NB4 (cell line): ENCODE measurements at places on chromosomes 2 and 18.
A peak's percentile ranks its signal among the peaks of the same experiment; 100 is the strongest.

GRCh38 chr2:11904029-11904428 lies 157.6 kb downstream of the LPIN1 start:
- DNase-seq, result peak; percentile 75

DNA sequence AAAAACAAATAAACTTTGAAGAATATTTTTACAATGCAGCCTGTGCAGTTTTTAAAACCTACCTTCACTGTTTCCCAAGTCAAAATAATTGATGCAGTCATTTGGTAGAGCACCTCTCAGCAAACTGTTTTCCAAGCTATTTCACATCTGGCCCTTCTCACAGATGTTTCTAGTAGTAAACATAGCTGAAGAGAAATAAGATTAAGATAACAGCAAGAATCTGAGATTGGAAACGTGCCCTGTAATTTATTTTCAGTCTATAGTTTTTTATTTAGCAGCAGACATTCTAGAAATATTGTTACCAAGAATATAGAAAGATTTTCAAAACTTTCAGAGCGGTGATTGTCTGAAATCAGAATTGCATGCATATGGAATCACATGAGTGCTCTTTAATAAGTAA lies 440.2 kb downstream of the TRIB2 start:
- DNase-seq, result no peak

- no peak for DNase-seq
Observed at GRCh38 chr18:11470941-11471340, 138.5 kb upstream of the SLC35G4 start.

- DNase-seq, result no peak
Observed at GRCh38 chr2:96579422-96579821, 42.9 kb downstream of the ARID5A start.

- DNase-seq, result no peak
Observed at GRCh38 chr2:150389447-150389846, 98.0 kb downstream of the RND3 start.

- no peak for DNase-seq
Observed at GRCh38 chr2:175402571-175402970, 221.1 kb upstream of the ATP5MC3 start.

- no peak for DNase-seq
Observed at GRCh38 chr18:49020129-49020528, 69.4 kb upstream of the SMAD7 start.

DNA sequence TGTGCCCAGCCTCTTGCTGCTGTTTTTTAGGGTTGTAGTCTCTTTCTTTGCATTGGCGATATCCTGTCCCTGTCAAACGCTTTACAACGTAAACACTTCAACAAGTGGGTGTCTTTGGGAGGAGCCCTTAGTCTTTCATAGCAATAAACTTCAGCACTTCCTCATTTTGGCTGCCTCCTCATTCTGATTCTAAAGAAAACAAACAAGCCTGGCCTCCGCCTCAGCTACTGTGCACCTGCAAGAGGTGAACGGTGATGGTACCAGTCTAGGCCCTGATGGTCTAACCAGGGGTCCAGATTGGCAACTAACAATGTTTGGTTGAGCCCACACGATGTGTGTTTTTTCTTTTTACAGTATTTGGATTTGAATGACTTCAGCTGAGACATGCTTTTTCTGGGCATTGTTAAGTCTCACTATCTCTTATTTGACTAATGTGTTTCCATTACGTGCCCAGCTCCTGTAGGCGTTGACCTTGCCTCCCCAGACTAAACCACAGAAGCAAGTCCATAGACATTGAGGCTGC lies 53.2 kb upstream of the CUL3 start:
- peak; percentile 82 for DNase-seq

DNA sequence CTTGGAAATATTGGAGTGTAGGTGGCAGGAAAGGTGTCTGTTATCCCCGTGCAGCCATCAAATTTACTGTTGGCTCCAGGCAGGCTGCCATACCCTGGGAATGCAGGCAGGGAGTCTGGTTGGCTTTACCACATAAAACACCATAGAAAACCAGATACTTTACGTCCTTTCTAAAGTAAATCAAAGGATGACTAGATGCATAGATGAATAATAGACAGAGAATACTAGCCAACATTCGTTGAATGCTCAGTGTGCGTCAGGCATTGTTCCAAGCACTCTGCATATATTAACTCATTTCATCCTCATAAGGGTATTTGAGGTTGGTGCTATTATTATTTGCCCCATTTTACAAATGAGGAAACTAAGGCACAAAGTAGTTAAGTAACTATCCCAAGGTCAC lies 65.2 kb downstream of the VSNL1 start:
- DNase-seq, result no peak

- peak; percentile 8 for DNase-seq
Observed at GRCh38 chr2:122186761-122187222, 431.3 kb downstream of the TSN start.

DNA sequence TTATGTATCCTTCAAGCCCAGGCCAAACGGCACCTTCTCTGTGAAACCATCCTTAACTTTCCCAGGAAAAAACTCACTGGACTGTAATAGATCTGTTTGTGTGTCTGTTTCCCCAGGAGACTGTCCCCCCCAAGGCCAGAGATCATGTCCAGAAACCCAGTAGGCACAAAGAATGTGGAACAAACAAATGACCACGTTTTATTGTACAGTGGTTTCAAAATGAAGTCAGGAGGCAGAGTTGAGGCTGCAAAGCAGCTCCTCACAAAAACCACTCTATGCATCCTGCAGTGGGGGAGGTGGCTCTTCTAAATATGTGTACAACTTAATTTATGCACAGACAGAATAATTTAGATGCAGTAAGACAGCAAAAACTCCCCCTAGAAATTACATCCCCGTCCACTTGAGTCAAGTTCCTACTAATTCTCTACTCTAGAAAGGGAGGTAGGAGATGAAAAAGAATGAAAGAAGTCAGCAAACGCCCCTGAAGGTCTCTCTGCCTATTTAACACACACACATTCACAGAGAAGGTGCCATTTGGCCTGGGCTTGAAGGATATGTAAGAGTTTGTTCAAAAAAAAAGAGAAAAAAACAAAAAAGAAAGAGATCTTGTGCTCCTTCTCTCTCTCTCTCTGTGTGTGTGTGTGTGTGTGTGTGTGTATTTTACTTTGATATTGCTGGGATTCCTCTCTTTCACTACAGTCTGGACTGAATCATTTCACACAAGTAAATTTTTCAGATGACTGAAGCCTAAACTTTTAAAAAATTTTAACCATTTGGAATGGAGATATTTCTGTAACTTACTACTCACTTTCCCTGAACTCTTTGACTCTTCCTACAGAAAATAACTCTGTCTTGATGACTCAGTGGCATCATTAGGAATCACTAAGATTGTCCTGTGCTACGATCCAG lies 19.5 kb downstream of the BCL2 start:
- no peak for DNase-seq

- no peak for DNase-seq
Observed at GRCh38 chr2:236587861-236588815, 18.5 kb downstream of the ACKR3 start.

GRCh38 chr18:26477828-26478466 lies 70.4 kb downstream of the KCTD1 start:
- no peak for DNase-seq

- no peak for DNase-seq
Observed at GRCh38 chr2:28688818-28689217, 62.8 kb upstream of the PPP1CB start.

DNA sequence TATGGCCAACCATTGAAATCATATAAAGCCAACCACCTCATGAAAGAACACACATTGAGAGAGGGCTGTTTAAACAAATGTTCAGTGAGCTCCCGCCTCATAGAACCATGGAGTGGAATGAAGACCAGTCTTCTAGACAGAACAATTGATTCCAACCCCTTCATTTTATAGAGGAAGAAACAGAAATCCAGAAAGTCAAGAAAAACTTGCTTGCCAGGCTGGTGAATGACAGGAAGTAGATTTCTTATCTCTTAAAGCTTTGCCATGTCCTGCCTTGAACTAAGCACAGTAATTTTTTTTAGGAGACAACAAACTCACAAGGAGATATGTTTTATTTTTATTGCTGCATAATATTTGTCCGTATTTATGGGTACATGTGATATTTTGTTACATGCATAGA lies 16.5 kb upstream of the NRP2 start:
- no peak for DNase-seq

DNA sequence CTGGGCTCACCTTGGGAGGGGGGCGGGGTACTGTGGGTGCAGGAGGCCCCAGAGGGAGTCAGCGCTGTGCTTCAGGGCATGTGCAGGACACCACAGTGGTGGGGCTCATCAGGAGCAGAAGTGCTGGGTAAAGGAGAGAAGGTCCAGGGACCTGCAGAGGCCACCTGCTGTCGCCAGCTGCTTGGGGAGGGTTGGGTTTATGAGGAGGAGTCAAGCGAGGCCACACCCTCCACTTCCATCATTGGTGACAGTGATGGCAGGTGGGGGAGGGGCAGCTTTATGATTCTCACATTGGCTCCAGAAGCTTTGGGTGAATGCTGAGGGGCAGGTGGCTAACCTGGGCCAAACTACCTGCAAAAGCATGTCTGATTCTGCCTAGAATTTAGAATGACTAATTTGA lies 392.6 kb downstream of the HRH4 start:
- no peak for DNase-seq

GRCh38 chr2:146068051-146068450 lies 1548.1 kb upstream of the ZEB2 start:
- DNase-seq, result no peak

GRCh38 chr18:57738078-57738477 lies 65.0 kb downstream of the ATP8B1 start:
- DNase-seq, result no peak

DNA sequence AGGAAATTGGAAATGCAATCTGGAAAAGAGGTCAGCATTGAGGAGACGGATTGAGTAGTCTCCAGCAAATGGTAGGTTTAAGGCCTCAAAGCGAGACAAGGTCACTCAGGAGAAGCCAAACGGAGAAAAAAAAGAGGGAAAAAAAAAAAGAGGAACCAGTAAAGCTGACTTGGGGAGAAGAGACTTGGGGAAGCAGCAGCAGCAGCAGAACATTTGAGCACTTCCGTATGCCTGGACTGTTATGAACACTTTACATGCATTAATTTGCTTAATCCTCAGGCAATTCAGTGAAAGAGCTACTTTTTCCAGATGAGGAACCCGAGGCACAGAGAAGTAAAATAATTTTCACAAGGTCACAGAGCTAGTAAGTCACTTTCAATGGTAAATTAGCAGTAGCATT lies 81.3 kb downstream of the OSBPL6 start:
- DNase-seq, result peak; percentile 28

- DNase-seq, result no peak
Observed at GRCh38 chr2:40281021-40281940, 170.6 kb downstream of the SLC8A1 start.

DNA sequence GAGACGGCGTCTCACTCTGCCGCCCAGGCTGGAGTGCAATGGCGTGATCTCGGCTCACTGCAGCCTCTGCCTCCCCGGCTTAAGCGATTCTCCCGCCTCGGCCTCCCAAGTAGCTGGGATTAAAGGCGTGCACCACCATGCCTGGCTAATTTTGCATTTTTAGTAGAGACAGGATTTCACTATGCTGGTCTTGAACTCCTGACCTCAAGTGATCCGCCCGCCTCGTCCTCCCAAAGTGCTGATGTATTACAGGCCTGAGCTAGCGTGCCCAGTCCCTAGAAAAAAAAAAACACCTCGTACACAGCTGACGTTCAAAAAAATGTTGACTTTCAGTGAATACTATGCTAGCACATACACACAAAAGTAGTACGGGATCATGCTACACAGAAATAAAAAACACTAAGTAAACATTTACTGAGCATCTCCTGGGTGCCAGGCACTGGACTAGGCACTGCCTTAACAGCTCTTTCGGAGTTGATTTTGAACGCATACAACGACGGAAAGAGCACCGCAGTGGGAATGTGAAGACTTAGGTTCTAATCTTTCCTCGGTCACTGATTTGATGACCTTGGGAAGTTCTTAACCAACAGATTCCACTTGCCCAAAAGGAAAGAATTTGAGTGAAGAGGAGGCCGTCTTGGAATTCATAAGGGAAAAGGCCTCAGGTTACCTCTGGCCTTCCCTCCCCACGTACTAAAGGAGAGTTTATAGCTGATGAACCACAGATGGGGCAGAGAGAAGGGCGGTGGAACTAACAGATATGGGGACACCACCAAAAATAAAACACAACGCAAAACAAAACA lies 1.1 kb downstream of the DNAJC27 start:
- peak; percentile 28 for DNase-seq

GRCh38 chr2:238427435-238428162 lies 872 bp downstream of the ASB1 start:
- peak; percentile 57 for DNase-seq

DNA sequence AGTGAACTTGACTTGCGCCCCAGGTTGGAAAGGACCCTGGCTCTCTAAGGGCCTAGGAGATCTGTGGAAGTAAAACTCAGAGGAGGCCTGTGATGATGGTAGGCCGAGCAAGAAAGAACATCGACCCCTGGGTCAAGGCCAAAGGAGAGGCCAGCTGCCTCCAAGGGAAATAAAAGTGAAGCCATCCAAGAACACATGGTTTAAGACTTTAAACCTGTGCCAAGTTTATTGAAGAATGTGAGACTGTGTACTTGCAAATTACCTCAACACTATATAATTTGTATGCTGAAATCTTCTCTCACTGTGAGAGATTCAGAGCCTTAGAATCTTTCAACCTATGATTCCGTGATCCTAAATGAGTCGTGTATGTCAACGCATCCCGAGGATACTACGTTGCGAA lies 40.7 kb upstream of the COBLL1 start:
- no peak for DNase-seq

DNA sequence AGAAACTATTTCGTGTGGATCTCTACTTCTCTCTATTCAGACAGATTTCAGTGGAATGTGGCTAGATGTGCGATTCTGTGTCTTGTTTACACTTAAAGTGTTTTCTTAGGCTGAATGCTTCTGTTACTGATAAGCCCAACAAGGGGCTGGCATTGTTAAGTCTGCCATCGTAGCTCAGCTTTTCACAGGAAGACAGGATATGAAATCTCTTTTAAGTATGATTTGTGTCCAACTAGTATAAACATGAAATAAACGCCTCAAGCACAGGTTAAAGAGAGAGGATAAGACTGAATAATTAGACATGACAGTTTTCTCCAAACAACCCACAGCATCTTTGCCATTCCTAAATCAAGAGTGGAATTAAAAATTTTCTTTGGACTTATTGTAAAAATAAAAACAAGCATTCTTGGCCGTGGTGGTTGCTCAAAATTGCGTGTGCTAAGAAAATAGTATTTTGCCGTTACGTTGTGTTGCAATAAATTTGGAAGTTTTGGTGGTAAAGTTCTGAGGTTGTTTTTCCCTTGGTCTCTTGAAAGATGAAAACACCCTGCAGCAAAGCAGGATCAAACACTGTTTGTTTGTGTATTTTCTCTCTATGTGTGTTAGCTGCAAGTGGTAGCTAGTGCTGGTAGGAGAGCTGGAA lies 1.0 kb downstream of the VIT start:
- peak; percentile 73 for DNase-seq

GRCh38 chr2:134657650-134658250 lies 61.0 kb downstream of the TMEM163 start:
- peak; percentile 25 for DNase-seq

- DNase-seq, result no peak
Observed at GRCh38 chr18:21693322-21693721, 11.3 kb downstream of the ABHD3 start.

GRCh38 chr18:62258616-62259015 lies 66.5 kb upstream of the TNFRSF11A start:
- DNase-seq, result peak; percentile 22
